ENCODE measurements at places on chromosomes 5 and 9. TPM values are rescaled to one million over a fixed set of nuclear protein-coding genes. Genes with fewer than 3 reads are reported as not detected.

DNA sequence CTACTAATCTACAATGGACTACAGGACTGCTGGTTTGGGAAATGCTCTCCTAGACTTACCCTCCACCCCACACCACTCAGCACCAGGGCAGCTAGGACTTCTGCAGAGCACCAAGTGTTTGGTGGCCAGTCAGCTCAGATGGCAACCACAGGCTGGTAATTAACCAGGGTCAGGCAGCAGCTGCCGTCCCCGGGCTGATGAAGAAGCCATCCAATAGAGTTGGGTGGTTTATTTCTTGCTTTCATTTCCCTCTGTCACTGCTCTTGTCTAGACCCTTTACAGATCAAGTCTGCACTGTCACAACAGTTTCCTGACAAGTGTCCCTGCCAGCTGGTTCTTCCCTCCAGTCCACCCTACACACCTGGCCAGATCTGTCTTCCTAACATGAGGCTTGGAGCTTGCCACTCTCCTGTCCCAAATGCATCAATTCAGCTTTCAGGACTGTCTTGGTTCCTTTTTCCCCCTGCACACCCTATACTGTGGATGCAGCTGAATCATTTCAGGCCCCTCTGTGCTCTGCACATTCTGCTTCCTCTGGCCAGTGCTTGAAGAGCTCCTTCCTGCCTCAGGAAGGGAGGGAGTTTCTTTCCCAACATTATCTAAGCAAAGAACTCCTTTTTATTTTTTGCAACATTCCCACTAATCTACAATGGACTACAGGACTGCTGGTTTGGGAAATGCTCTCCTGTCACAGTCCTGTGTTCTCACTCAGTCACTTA lies 30.2 kb upstream of the HSPA9 start:
- no peak for DNase-seq
- no peak overlapping the region for H3K4me3 ChIP-seq
- no peak overlapping the region for H3K27ac ChIP-seq
- no peaks in the 10 kb centered on the region for H3K4me1 ChIP-seq
- H3K36me3 ChIP-seq, result no peaks in the 10 kb centered on the region

DNA sequence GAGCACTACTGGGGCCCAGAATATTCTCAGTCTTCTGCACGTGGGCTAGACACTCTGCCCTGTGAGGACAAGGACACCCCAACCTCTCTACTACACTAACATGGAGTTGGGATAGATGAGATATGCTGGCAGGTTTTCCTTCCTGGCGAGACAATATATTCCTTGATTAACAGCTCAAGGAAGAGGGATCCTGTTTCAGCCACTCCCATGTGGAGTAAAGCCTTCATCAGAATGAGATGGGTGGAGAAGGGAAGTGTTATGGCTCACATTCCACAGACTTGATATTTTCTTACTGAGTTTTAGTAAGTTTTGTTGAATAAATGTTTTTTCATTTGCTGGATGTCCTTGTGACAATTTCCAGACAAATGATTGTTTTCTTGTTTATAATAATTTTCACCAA lies 1187.6 kb downstream of the CDH12 start:
- H3K4me1 ChIP-seq, result no peaks in the 10 kb centered on the region
- H3K4me3 ChIP-seq, result no peak overlapping the region
- H3K36me3 ChIP-seq, result no peaks in the 10 kb centered on the region
- no peak overlapping the region for H3K27ac ChIP-seq
- no peak for DNase-seq

GRCh38 chr9:26551971-26552370 lies 340.6 kb downstream of the CAAP1 start:
- H3K36me3 ChIP-seq, result no peaks in the 10 kb centered on the region
- no peak overlapping the region for H3K4me3 ChIP-seq
- no peak overlapping the region for H3K27ac ChIP-seq
- no peaks in the 10 kb centered on the region for H3K4me1 ChIP-seq
- no peaks in the 10 kb centered on the region for H3K27me3 ChIP-seq

GRCh38 chr9:120937596-120937995 lies 11.0 kb upstream of the TRAF1 start:
- peaks cover 37% of the 10 kb centered on the region for H3K4me1 ChIP-seq
- no peaks in the 10 kb centered on the region for H3K36me3 ChIP-seq
- H3K4me3 ChIP-seq, result no peak overlapping the region

DNA sequence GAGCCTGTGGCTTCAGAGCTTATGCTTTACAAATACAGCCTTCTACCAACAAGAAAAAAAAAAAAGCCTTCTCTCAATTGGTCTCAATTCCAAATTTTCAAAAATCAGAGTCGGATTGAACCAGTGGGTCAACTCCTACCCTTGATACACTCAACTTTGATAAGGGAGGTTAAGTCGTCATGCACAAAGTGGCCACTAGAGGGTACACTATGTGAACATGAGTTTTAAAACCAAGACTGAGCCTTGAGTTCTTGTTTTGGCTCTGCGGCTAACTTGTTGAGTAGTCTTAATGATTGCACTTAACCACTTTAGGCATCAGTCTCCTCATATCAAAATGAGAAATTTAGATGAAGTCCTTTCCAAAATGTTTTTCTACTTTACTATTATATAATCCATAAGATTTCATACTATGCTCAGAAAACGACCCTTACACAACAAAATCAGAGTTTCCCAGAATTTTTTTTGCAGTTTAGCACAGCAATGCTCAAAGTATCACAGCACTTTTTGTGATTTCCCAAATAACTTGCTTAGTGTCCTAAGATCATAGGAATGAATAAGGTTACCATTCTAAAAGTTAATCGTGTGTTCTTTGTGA lies 92.9 kb upstream of the MTAP start:
- no peaks in the 10 kb centered on the region for H3K36me3 ChIP-seq
- no peak overlapping the region for H3K27ac ChIP-seq
- no peaks in the 10 kb centered on the region for H3K4me1 ChIP-seq

DNA sequence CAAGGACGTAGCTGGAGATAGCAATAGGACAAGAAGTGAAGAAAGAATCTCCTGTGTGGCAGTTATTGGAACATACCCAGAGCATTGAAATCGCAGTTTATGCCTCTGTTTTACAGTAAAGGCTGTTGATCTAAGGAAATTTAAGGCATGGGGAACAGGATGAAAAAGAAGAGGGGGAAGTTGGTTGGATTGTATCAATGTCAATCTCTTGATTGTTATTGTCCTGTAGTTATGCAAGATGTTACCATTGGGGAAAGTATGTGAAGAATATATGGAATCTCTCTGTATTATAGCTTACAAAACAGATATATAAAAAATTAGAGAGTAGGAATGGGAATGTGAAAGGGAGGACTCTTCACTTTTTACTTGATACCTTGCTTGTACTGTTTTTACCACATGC lies 195.6 kb upstream of the NREP start:
- DNase-seq, result no peak
- no peak overlapping the region for H3K4me3 ChIP-seq
- no peaks in the 10 kb centered on the region for H3K4me1 ChIP-seq
- H3K36me3 ChIP-seq, result no peaks in the 10 kb centered on the region
- H3K27ac ChIP-seq, result no peak overlapping the region
- no peaks in the 10 kb centered on the region for H3K27me3 ChIP-seq

The SMIM33 gene
- total RNA-seq, result not detected

The CKMT2 gene
- total RNA-seq, result 2.0 TPM

Data from tibial nerve (tissue), 4 donors.